H7 (cell line): ENCODE measurements at places on chromosomes 11 and 22. TPM values are rescaled to one million over a fixed set of nuclear protein-coding genes. Genes with fewer than 3 reads are reported as not detected.

STK33 gene
- 10.6 and 11.3 TPM in 2 replicates for total RNA-seq

GRIA4 gene
- 1.2 and 1.3 TPM in 2 replicates for total RNA-seq

KCNK4 gene
- total RNA-seq, result not detected in 2 replicates

RASD2 gene
- total RNA-seq, result 0.76 and 1.3 TPM in 2 replicates

LDHAL6A gene
- total RNA-seq, result not detected in 2 replicates
